ENCODE measurements at places on chromosomes 7 and 10.

DNA sequence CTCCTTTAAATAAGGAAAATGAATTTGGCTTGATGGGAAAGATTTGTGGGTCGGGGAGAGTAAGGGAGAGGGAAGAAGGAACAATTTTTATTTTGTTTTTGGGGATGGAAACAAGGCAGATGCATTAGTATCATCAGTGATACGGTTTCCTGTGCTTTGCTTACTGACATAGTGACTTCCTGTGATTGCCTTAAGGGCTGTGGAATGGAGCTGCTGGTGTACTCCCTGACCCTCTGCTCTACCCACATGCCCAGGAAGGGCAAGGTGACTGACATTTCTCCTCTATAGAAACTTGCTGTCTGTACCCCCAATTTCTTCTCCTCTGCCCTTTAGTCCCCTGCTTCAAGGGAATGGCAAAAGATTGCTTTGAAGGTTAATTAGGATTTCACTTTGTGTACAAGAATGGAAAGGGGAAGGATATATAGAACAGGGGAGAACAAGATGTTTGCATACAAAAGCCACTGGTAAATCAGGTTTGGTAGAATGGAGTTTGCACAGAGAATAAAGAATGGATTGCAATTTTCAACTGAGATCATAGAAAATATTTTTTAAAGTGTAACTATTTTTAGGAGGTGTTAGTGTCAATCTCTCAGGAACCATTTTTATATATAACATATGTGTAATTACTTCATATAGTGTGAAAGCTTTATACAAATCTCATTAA lies 129.0 kb upstream of the AGR3 start:
- no peak for DNase-seq

GRCh38 chr7:13130321-13130720 lies 442.9 kb downstream of the ARL4A start:
- DNase-seq, result no peak

GRCh38 chr7:148972375-148972774 lies 55.9 kb downstream of the PDIA4 start:
- DNase-seq, result no peak

DNA sequence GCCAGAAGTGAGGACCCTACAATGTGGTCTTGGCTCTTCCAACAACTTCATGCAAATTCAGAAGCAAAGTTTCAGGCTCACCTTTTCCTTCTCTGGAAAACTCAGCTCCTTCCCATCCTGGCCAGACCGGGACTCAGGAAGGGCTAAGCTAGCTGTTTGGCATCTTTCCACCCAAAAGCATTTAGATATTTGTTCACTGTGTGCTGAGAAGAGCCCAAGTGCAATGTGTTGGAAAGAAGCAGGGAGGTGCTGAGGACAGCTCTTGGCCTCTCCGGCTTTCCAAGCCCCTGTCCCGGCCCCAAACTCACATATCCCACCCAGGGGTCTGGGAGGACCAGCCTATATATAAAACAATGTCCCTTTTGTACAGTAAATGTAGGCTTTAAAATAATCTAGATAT lies 44.5 kb downstream of the MKI67 start:
- no peak for DNase-seq

- DNase-seq, result no peak
Measured at GRCh38 chr10:110695539-110695886, 51.4 kb downstream of the RBM20 start.

DNA sequence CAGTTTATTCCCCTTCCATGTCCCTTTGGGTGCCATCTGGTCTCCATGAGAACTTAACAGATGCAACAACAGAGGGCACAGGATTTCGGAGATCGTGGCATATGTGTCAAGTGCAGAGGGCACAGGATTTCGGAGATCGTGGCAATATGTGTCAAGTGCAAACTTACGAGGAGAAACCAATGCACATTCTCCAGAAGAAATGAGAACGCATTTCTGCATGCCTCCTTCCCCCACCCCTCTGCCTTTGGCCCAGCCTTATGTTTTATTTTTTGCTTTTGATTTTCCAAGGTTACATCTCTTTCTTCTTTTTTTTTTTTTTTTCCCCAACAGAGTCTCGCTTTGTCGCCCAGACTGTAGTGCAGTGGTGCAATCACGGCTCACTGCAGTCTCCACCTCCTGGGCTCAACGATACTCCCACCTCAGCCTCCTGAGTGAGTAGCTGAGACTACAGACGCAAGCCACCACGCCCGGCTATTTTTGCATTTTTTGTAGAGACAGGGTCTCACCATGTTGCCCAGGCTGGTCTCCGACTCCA lies 586 bp upstream of the ANKRD26 start:
- no peak for DNase-seq

DNA sequence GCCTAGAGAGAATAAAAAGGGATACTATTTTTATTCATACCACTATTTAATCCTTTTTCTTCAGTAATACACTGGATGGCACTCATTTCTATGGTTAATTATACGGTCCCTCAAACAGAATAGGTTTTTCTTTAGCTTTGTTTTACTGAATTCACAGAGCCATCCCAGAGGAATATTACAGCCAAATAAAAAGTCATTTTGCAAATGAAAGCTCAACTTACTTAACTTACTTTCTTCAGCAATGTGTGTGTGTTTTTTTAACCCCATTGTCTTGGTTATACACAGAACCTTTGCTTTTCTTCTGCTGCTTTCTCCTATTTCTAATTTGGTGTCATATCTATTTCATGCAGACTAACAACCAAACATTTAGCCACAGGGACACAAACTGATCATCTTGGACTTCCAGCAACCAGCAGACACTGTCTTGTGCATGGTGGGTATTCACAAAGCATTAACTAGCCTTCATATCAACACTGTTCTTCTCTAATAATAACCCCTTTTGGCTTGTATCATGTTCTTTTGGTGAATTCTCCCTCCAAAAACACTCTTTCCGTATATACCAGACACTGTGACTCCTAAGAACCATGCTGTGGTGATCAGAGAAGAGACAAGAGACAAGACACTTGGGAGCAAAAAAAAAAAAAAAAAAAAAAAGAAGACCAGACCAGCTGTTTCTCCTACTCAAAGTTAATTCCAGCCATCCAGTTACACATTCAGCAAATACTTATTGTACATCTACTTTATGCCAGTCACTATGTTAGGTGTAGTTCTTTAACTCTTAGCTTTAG lies 40.4 kb downstream of the PIP4K2A start:
- no peak for DNase-seq

GRCh38 chr7:2934211-2934731 lies 90.2 kb upstream of the GNA12 start:
- DNase-seq, result no peak

DNA sequence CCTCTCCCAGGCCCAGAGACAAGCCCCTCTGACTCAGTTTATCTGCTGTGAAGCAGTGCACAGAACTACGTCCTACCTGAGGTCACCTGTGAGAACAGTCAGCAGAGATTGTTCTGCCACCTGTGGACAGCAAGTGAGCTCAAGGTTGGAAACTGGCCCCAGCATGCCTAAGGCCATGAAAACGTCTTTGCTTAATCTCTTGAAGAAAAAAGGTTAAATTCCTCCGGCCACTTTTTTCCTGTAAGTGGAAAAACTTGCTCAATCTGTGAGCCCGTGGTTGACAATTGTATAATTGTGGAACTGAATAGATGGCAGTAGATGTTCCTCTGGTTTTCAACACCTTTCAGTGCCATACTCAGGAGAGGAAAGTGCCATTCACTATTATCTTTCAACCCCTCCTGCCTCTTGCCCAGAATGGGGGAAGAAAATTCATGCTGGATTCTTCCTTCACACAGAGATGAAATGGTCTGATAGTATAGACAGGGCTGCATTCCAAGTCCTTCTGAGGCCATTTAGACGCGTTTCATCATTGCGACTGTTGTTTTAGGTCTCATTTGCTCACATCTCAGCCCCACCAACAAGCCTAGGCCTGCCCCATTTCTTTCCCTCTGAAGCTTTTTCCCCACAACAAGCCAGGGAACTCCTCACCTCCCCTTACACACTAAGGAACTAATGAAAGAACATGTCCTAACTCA lies 292.9 kb downstream of the FZD1 start:
- no peak for DNase-seq

DNA sequence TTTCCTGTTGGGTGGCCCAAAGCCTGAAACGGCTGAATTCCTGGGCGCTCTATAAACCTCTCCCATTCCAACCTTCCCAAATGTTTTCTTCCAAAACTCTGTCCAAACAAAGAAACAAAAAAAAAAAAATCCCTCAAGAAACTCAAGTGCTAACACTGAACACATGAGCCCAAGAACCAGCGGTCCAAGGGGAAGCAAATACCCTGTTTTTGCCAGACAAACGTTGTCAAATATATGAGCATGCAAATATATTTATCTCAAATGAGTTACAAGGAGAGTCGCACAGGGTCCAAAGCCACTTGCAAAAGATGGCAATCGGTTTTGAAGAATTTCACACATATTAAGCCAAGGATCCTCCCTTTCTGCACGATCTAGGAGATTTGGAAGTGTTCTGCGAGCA lies 23.3 kb upstream of the EMX2 start:
- DNase-seq, result no peak

GRCh38 chr7:156906200-156906649 lies 13.2 kb upstream of the LMBR1 start:
- no peak for DNase-seq

DNA sequence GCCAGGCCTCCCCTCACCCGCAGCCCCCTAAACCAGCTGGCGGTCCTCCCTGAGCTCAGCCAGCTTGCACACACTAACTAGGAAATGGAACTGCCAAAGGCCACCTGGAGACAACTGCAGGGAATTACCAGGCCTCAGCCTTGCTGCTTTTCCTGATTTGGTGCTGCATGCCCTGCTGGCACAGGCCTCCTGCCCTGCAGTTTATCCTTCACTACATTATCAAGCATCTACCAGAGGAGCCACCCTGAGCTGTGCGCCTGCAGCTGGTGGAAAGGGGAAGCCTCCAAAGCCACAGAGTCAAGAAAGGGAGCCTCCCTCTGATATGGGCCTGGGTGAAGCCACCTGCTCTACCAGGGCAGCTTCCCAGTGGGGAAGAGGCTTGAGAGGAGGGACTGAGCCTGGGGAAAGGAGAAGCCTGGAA lies 139.8 kb downstream of the GRID1 start:
- no peak for DNase-seq
